ENCODE measurements at places on chromosomes 13 and 19.

- no peak for DNase-seq
Observed at GRCh38 chr19:17125062-17125727, 49.6 kb downstream of the MYO9B start.

DNA sequence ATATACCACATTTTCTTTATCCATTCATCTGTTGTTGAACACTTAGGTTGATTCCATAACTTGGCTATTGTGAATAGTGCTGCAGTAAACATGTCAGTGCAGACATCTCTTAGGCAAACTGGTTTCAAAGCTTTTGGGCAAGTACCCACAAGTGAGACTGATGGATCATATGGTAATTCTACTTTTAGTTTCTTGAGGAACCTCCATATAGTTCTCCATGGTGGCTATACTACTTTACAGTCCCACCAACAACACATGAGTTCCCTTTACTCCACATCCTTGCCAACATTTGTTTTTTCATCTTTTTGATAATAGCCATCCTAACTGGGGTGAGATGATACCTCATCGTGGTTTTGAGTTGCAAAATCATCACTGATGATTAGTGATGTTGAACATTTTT, 8.5 kb downstream of the CYSLTR2 start:
- DNase-seq = no peak

GRCh38 chr13:110705356-110705825, 525 bp downstream of the CARS2 start:
- no peak for DNase-seq

- peak; percentile 75 for DNase-seq
Observed at GRCh38 chr13:107964395-107964794, 250.9 kb downstream of the LIG4 start.

GRCh38 chr19:40502647-40503319, 36.0 kb downstream of the SPTBN4 start:
- DNase-seq = no peak

DNA sequence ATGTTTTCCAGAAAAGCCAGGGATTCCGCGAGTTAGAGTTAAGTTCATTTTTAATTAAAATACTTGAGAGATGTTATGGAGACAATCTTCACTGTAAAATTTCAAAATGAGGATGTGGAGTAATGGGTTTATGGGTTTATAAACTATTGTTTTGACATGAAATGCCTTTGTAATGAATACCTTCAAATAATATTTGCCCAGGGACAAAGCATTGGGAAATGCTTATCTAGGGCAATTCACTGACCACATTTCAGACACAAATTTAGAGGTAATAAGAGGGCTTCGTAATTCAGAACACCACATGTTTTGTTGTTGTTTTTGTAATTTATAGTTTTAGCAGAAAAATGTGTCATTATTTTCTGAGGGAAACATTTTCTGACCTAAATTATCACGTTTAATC, 241.1 kb upstream of the ATXN8OS start:
- DNase-seq = no peak

DNA sequence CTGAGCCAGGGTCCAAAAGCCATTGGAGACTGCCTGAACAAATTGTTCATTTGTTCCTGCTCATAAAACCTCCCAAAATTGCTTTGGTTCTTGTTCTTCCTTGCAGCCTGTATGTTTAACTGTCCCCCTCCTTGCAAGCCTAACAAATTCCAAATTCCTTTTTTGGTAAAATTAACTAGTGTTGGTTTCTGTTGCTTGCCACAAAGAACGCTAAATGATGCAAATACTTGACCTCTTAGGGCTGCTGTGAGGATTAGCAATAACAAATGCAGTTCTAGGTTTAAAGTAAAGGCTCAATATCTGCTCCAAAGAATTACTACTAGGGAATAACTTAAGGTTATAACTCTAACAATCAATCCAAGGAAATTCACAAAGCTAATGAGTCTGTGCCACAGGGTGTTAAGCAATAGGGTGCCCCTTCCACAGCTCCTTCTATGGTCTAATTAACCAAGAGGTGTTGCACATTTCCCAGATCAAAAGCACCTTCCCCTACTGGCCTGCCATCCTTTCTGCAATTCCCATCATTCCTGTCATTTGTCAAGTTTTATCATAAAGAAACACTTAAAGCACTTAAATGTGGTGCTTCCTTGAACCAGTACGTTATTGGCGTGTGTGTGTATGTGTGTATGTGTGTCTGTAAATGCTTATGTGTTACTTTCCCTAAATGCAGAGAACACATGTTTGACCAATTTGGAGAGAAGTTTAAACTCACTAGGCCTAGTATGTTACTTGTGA, 110.2 kb downstream of the RAP2A start:
- DNase-seq = no peak

DNA sequence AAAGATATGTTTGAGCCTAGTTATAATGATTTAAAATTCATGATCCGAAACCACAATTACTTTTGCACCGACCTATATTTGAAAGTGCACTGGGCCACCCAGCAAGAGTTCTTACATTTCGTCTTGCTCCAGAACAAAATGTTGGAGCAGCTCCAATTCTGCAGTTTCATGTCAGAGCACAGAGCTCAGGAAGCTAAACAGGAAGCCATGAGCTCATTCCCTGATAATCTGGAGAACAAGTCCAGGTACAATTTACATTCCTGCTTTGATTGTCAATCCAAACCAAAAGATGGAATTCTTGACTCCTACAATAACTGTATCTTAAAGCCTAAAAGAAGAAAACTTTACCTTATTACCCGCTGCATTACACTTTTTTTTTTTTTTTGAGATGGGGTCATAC, 131.8 kb downstream of the KCTD12 start:
- no peak for DNase-seq

DNA sequence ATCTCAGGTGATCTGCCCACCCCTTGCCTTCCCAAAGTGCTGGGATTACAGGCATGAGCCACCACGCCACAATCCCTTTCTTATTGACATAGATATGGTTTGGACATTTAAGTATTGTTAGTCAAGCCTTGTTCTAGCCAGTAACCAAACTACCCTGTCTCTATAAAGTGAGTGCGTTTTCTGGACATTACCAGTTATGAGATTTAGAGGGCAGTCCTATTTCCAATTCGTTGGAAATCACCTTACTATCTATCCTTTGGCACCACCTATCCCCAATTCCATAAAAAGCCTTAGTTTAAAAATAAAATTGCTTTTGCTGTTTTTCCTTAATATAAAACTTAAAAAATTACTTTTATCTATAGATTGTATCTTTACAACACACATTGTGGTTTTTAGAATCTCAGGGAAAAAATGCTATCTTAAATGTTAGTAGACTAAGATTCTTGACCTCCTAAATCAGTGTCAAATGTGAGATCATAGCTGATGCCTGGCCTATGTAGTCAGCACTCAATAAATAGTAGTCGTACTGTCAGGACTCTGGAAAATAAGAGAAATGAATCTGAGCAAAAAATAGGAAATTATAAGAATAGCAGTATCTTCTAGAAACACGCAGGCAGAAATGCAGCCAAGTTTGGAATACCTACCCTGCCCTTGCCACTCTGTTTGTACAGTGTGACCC, 57.0 kb downstream of the NUFIP1 start:
- DNase-seq = no peak

- DNase-seq = no peak
Observed at GRCh38 chr13:67117010-67117550, 113.1 kb downstream of the PCDH9 start.

DNA sequence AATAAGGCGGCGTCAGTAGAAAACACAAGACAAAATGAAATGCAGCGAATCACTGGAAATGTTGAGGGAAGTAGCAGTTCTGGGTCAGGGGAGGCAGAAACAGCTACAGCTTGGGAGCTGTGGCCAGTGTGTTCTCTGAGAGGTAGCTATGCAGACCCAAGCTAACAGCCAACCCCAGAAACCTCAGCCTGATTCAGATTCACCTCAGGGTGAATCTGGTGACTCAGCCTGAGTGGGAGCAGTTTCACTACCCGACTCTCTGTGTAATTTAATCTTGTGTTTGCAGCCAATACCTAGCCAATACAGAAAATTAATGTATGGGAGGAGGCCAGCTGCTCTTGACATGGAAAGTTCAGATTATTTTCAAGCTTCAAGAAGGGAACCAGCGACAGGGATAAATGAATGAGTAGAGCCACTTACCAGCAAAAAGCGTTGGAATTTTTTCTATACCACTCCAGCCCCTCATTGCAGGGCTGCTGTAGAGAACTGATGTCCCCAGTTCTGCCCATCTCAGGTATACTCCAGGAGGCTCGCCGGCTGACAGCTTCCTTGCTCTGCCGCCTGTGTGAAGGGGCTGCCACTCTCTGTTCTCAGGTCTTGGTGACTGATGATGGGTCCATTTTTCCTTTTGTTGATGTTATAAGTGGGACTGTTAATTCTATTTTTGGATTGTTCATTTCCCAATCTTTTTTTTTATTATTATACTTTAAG, 8.9 kb downstream of the IGFL3 start:
- DNase-seq = no peak

DNA sequence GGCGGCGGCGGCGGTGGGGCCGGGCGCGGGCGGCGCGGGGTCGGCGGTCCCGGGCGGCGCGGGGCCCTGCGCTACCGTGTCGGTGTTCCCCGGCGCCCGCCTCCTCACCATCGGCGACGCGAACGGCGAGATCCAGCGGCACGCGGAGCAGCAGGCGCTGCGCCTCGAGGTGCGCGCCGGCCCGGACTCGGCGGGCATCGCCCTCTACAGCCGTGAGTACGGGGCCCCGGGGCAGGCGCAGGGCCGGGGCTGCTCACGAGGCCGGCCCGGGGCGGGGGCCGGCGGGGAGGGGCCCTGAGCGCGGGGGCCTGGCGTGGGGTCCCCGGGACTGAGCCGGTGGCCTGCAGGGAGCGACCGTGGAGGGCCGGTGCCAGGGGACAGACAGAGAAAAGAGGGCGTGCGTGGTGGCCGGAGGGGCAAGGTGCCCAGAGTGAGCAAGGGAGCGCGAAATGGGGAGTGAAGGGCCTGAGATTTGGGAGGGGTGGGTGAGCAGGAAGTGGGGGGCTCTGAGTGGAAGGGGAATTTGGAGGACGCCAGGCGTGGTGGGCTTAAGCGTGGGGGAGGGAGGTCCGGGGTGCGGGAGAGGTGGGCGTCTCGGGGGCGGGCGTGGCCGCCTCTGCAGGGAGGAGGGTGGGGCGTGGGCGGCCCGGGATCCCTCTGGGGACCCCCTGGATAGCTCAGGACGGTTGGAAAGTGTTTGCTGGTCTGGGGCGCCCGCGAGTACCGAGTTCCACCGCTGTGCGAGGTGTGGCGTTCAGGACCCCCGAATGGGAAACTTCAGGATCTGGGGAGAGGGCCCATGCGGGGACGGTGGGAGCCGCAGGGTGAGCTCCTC, 575 bp downstream of the CARM1 start:
- no peak for DNase-seq

GRCh38 chr13:23617551-23618024, 47.4 kb downstream of the TNFRSF19 start:
- no peak for DNase-seq

DNA sequence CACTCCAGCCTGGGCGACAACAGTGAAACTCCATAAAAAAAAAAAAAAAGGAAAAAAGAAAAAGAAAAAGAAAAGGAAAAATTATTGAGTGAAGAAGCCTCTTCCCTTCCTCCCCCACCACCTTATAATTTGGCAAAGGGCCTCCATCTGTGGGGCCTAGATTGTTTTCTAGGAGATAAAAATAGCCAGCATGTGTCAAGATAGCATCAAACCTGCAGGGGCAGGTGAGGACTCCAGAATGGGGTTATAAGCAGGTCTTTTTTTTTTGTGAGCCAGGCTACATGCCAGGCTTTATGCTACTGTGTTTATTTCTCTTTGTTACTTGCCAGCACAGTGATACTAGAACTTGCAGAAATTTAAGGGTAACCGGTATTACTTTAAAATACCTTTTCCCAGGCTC, 11.7 kb upstream of the TRIM13 start:
- no peak for DNase-seq

- peak; percentile 20 for DNase-seq
Observed at GRCh38 chr19:57803265-57803593, 11.5 kb downstream of the ZNF552 start.

- DNase-seq = no peak
Observed at GRCh38 chr13:33925563-33925962, 107.6 kb downstream of the RFC3 start.

- DNase-seq = no peak
Observed at GRCh38 chr19:6521718-6522646, 8.8 kb upstream of the TNFSF9 start.

DNA sequence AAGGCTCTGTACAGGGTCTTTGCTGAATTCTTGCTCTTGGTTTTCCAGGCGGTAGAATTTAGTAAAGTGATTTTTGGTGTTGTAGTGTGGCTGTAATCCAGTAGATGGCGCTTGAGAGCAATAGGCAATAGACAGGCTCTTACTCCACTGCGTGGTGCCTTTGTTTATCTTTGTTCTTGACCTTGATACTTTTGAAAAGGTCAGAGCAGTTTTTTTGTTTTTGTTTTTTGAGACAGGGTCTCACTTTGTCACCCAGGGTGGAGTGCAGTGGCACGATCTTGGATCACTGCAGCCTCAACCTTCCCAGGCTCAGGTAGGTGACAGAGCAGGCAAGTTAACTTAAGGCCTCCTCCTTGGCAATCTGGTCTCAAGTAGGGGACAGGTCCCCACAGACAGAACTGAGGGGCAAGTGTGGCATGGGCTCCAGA, 12.2 kb upstream of the LILRA5 start:
- peak; percentile 15 for DNase-seq

DNA sequence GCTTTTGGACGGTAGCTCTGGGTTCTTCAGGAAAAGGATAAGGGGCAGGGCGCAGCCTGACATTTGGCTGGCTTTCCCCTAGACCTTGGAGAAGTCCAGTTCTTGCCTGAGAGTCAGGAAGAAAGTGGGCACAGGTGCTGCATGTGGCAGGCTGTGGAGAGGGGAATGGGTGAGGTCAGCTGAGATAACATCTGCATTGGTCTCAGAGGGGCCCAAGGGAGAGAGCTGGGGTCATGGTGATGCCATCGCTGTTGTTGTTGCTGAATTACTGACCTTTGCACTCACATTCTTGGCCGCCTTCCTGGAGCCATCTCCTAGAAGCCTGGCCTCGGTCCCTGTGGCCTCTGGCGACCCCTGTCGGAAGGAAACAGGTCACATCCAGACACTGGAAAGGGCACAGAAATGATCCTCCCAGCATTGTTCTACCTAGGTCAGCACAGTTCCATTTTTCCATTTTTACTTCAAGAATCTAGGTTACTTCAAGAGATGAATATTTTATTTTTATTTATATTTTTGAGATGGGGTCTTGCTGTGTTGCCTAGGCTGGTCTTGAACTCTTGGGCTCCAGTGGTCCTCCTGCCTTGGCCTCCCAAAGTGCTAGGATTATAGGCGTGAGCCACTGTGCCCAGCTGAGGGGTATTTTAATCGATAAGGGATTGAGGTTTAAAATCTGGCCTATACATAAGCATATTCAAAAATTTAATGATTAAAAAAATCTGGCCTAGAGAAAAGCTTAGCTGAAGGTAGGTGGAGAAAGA, 6.5 kb upstream of the LIPE start:
- peak; percentile 17 for DNase-seq

GRCh38 chr13:112670864-112671263, 19.0 kb upstream of the ATP11A start:
- DNase-seq = no peak

DNA sequence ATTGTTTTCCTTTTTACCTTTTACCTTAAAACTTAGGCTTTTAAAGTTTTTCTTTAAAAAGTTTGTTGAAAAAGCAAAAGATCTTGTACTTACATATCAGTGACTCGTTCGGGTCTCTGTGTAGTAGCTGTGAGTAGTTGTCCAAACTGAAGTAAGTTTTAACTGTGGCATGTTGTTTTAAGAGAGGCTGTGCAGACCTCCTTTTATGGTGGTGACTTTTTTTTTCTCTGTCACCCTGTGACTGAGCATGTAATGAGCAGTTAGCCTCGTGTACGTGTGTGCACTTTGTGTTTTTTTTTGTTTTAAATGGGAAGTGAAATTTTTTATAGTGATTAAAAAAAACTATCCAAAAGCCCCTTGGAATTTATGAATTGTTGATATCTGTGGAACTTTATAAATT, at the start of gene GPR183:
Gene GPR183, minus strand, starts transcription at position 153 of the 400 bp plus-strand sequence. CDS start 11,254 bp downstream, outside the sequence.
- no peak for DNase-seq
